ENCODE measurements at places on chromosomes 7 and 10.

DNA sequence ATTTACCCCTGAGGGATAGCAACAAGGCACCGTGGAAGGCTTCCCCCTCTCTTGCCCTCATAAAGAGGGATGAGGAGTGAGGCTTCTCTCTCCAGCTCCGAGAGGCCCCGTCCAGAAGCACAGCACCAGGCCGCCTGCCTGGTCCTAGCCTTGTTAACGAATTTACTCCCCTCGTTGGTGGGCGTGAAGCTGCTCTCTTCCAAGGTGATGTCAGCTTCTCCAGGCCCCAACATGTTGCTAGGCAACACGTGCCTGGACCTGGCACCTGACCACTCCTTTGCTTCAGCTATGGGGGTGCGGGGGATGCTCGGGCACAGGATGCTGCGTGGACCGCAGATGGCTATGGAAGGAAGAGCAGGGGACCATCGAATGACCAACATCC is 135.2 kb upstream of the MGMT start:
- DNase-seq = no peak

GRCh38 chr7:139991269-139991666 is 71.5 kb downstream of the PARP12 start:
- DNase-seq = no peak

DNA sequence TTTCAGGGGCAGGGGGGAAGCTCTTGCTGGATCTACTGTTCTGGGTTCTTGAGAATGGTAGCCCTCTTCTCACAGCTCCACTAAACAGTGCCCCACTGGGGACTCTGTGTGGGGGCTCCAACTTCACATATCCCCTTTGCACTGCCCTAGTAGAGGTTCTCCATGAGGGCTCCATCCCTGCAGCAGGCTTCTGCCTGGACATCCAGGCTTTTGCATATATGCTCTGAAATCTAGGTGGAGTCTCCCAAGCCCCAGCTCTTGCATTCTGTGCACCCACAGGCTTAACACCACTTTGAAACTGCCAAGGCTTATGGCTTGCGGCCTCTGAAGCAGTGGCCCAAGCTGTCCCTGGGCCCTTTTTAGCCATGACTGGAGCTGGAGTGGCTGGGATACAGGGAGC is 150.7 kb downstream of the LRMDA start:
- no peak for DNase-seq

DNA sequence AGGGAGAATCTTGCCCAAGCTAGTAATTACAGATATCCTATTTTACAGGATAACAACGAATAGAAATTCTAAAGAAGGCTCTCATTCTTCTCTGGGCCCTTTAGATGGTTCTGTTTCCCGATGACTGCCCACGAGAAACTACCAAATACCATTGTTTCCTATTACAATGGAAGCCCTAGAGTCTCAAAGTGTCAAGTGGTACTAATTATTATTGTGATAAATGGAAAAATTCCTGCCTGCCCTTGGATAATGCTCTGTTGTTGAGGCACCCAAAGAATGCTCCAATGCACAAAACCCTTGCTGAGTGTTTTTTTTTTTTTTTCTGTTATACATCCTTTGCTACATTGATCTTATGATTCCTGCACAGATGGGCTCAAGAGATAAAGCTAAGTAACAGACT is 504.5 kb downstream of the XPNPEP1 start:
- DNase-seq = no peak

GRCh38 chr10:49667991-49668390 is 11.5 kb upstream of the C10orf53 start:
- no peak for DNase-seq
